GM03348 (cell line): ENCODE measurements at places on chromosomes 4 and X.

- no peak for DNase-seq
Measured at GRCh38 chr4:10267066-10267465, 150.5 kb upstream of the WDR1 start.

DNA sequence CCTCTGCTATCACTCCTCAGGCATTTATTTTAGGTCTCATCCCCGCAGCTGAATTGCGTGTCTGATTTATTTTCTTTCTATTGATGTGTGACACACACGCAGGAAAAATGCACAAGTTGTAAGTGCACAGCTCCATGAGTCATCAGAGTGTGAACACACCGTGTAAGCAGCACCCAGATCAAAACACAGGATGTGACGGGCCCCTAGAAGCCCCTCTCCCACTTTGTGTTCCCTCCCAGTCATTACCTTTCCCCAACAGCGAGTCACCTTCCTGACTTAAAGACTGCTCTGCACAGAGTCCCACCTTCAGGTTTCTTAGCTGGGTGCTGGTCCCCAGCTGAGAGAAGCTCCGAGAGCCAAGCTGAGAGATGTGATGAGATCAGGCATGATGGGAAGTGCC is 436.7 kb downstream of the MID1IP1 start:
- no peak for DNase-seq

GRCh38 chr4:139214039-139214534 is 37.1 kb upstream of the ELF2 start:
- DNase-seq: no peak

- DNase-seq: peak; percentile 12
Measured at GRCh38 chrX:18424482-18425198, 768 bp upstream of the CDKL5 start.

- peak; percentile 95 for DNase-seq
Measured at GRCh38 chrX:2677764-2678163, 13.3 kb upstream of the CD99 start.

DNA sequence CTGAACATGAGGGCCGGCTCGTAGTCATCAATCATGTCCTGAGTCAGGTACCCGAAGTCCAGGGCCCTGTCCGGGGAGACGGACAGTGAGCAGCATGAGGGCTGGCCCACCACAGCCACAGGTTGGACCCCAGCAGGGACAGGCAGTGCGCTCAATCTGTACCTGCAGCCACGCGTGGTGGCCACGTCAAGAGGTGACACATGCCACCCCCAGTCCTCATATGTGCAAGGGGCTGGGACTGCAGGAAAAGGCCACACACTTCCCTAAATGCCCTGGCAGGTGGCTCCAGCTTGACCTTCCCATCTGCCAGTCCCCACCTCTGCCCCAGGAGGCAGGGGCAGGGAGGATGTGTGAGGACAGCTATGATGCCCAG is 73.8 kb upstream of the MXD4 start:
- no peak for DNase-seq

DNA sequence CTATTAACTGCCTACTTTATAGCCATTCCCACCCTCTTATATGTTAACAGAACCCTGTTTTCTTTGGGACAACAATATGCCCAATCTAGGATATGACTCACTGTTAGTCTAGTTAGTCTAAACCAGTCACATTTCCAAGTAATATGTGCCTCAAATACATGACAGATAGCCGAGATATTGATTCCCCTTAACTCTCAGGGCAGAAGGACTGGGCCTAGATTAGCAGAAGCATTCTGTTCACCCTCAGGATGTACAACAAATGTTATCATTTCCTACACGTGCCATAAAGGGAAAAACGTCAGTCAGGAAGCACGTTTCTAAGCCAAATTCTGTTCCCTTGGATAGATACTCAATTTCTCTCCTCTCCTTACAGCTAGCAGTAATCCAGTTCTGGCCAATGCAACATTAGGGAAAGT is 114.1 kb downstream of the SLC10A7 start:
- no peak for DNase-seq

DNA sequence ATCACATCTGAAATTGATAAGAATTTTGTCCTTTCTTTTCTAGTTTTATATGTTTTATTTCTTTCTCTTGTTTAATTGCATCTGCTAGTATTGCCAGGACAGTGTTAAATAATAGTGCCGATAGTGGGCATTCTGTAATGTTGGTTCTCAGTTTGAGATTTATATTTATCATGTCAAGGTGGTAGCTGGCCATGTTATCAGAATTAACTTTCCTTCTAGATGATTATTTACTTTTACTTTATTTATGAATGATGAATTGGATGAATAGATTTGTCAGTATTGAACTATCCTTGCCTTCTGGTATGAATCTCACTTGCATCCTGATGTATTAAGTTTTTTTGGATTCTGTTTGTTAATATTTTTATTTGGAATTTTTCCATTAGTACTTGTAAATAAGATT is 42.7 kb downstream of the METAP1 start:
- no peak for DNase-seq

DNA sequence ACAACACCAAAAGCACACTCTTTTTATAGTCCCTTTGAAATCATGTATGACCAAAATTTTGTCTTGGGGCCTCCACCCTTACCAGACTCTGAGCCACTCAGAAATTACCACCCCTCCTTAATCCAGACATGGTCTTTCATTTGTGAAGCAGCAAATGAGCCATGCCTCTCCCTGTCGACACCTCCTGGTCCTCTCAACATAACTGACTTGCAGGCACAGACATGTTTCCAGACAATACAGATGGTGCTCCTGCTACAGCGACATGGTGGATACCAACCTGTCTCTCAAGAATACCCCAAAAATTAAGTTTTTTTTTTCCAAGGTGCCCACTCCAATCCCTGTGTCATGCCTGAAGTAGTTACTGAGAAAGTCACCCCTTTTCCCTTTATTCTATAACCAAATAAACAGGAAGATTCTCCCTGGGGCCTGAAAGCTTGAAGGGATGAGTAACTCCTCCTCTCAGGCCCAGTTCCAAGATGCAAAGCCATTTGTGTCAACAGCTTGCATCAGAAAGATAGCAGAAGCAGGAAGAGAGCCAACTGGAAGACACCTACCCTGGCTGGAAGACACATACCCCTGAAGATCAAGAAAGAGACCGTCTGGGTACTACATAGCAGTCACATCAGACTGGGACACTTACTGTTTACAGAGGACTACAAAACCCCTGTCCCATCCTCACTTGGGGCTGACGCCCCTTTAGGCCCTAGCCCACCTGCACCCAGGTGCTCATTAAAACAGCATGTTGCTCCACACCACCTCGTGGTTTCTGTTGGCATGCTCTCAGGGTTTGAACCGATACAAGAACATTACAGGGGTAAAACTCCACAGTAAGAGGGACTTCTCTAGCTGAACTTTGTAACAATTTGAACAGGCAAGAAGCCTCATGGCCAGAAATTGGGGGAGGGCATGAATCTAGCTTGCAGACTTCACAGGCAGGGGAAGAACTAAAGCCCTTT is 5.5 kb upstream of the UGT2B17 start:
- no peak for DNase-seq

- peak; percentile 15 for DNase-seq
Measured at GRCh38 chr4:121070274-121070673, 2.1 kb downstream of the NDNF start.
